ENCODE measurements at places on chromosomes 16 and 17.

DNA sequence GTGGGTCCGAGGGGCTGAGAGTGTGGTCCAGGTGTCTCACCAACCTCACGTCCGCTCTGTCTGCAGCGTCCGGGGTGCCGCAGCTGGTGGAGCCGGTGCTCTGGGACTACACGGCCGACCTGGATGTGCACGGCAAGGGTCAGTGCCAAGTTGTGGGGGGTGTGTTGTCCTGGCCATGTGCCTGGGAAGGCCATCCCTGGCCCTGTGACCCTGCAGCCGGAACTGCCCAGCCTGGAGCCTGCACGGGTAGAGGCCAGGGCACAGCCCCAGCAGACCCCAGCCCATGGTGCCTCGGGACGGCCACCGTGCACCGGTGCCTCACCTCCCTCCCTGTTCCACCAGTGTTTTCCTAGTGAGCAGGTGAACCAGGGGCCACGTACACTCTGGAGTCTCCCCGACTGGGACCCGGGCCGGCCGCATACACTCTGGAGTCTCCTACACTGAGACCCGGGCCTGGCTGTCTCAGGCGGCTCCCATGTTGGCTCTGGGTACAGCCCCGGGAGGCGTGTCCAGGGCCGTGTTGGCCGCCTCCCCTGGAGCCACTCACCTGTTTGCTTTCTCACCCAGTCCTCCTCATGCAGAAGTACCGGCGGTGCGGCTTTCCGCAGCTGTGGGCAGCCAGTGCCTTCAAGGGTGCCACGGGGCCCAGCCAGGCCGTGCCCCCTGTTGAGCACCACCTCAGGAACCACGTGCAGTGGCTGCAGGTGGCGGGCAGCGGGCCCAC lies 13.8 kb downstream of the CYBC1 start:
- DNase-seq, result no peak

DNA sequence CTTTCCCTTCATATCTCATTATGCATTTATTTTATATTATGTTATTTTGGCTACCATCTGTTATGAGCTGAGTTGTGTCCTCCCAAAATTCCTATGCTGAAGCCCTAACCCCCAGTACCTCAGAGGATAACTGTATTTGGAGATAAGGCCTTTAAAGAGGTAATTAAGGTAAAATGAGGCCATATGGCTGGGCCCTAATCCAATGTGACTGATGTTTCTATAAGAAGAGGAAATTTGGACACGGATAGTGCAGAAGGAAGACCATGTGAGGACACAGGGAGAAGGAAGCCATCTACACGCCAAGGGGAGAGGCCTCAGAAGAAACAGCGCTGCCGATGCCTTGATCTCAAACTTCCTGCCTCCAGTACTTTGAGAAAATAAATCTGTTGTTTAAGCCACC lies 557.7 kb upstream of the CDH5 start:
- DNase-seq, result no peak

DNA sequence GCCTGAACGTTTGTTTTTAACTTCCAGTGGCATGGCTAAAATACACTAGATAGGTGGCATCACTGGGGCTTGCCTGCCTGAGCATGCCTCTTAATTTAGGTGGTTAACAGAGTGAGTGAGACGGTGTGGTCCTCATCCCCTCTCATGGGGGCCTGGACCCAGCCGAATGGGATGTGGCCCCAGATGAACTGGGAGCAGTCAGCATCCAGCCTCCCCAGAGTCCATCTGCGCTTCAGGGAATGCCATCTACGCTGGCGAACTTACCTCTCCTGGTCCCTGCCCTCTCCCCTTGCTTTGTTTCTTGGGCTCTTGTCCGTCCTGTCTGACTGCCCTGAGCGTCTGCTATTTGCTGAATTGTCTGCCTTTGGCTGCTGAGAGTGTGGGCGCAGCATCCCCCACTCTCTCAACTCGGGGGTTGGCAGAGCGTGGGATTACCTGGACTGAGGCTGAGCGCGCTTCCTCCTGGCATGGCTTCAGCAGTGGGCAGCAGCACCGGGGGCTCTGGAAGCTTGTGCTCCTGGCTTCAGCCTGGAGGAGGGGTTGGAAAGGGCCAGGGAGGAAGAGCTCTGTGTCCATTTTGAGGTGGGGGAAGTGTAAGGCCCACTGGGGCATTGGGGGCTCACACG lies 2.1 kb downstream of the RAB40C start:
- DNase-seq, result no peak

- peak; percentile 90 for DNase-seq
Observed at GRCh38 chr17:60600490-60601446, 775 bp downstream of the PPM1D start.

GRCh38 chr17:12812877-12813276 lies 23.6 kb downstream of the ARHGAP44 start:
- no peak for DNase-seq

DNA sequence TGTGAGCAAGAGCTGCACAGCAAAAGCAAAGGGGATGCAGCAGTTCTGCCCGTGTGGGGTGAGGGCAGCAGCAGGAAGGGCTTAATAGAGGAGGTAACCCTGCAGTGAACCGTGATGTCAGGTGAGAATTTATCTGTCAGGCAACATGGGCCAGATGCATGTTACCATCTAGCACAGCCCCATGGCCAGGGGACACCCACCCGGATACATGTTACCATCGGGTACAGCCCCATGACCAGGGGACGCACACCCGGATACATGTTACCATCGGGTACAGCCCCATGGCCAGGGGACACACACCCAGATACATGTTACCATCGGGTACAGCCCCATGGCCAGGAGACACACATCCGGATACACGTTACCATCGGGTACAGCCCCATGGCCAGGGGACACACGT lies 99.4 kb downstream of the RBFOX3 start:
- DNase-seq, result no peak

GRCh38 chr17:882827-883585 lies 96.6 kb downstream of the NXN start:
- DNase-seq, result no peak

- DNase-seq, result no peak
Observed at GRCh38 chr17:81621494-81622130, 15.3 kb downstream of the NPLOC4 start.

GRCh38 chr16:2929693-2930092 lies 18.0 kb downstream of the FLYWCH1 start:
- no peak for DNase-seq

GRCh38 chr16:70476272-70477020 lies 22.1 kb downstream of the FCSK start:
- DNase-seq, result no peak

DNA sequence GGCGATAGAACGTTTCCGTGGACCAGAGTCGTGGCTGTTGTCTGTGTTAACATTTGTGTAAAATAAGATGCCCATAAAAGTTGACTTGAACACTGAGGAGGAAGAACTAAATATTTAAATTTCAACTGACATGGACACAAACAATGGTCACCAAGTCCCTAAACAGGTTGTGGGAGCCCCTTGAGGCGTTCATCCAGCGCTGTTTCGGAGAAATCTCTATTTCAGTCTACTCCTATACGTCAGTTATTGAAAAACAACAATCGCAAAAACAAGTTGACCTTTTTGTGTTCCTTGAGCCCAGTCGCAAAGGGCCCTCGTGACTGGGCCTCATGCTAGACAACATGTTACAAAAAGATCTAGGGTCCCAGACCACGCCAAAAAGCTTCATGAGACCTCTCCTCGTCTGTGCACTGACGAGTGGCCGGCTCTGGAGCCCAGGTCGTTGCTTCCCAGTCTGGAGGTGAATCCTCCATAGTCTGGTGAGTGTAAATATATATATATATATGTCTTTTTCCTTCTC lies 439 bp upstream of the TMEM231 start:
- no peak for DNase-seq

DNA sequence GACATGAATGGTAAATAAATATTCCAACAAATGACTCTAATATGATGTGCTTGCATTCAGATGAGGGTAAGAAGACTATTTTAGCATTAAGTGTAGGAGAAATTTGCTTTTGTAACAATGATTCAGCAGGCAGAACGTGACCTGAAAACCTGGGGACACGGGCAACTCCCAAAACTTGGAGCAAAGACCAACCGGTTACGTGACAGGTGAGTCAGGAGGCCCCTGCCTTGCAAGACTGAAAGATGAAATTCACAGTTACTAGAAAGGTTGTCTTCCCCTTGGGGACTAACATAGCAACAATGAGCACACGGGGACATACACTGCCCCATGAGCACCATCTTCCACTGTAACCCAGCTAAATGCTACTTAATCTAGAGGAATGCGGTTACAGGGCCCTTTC lies 33.5 kb upstream of the ERN1 start:
- DNase-seq, result no peak

- DNase-seq, result no peak
Observed at GRCh38 chr16:87012954-87013938, 303.9 kb downstream of the C16orf95 start.

- DNase-seq, result no peak
Observed at GRCh38 chr16:10637337-10638037, 57.1 kb upstream of the EMP2 start.

- DNase-seq, result no peak
Observed at GRCh38 chr17:47423406-47424295, 99.9 kb downstream of the EFCAB13 start.

- peak; percentile 70 for DNase-seq
Observed at GRCh38 chr17:41811549-41812380, at the start of gene P3H4. TSS of gene P3H4 (minus strand) at chr17:41811949. CDS start at chr17:41811915, 34 bp downstream.

DNA sequence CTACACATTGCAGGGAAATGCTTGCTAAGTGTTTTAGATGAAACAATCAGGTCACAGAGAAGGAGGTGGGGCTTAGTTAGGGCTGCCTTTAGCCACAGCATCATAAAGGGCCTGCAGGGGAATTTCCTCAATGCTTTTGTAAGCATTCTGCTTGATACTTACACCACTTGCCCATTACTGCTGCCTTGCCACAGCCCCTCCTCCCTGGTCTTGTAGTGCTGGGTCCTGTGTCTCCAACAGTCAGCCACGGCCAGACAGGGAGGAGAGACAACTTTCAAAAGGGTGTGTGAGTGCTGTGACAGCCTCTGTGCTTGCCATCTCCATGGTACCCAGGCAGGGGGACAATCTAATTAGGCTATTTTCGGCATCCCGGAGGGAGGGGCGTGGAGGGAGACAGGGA lies 111.2 kb downstream of the SHISA9 start:
- no peak for DNase-seq

- DNase-seq, result peak; percentile 35
Observed at GRCh38 chr16:85136213-85136701, 24.0 kb upstream of the CIBAR2 start.

DNA sequence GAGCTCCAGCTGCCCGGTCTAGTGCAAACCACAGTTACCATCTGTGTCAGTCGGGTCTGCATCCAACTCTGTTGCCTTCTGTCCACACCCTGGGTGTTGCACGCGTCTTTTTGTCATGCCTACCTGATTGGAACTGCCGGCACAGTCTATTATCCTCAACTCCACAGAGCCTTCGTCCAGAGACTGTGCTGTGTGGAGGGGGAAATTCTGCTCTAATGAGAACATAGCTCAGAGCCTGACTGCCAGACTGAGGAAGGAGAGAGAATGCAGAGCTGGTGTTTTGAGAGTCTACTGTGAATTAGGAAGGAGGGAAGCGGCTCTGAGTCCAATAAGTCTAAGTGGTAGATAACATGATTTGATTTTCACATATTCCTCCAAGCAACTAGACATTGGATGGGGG lies 68.3 kb upstream of the GPR139 start:
- no peak for DNase-seq

- no peak for DNase-seq
Observed at GRCh38 chr16:69820926-69821541, 58.9 kb downstream of the WWP2 start.

DNA sequence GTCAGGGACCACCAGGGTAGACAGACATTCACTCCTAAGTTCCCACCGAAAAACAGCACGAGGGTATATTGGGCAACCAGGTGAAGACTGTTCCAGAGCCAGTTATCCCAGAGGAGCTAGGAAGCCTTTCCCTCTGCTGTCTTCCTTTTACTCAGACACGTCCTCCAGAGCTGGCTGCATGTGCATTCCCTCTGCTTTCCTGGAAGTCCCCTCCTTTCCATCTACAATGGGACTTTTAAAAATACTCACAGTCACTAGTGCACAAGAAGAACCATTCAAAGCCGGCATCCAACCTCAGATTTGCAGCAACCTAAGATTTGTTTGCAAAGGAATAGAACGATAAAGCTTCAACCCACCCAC lies 32.5 kb upstream of the CRISPLD2 start:
- DNase-seq, result no peak

DNA sequence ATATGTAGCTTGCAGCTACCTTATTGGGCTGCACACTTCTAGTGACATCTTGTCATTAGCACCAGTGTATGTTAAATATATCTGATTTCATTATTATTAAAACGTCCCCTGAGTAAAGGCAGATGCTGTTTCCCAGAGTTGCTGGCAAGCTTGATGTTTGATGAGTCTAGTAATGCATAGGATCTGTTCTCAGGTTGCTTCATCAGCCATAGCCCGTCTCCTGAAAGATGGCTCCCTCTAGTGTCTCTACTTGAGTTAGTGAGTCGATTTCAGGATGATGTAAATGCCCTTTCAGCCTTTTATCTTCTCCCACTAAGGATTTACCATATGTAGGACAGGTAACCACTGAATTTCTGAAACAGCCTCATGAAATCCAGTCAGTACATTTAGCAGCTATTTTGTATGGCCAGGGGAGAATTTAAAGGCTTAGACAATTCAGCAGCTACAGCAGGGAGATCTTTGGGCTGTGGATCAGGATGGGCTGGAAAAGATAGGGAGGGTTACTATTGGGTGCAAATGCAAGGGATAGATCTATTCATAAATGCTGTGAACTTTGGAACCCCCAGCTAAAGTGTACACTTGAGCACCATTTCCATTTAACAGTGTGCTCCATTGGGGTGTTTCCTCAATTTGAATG lies 376.3 kb downstream of the CNTNAP4 start:
- DNase-seq, result no peak

- DNase-seq, result no peak
Observed at GRCh38 chr16:88601313-88602036, 31.3 kb downstream of the ZC3H18 start.

- DNase-seq, result peak; percentile 60
Observed at GRCh38 chr17:81285179-81285878, 9.8 kb downstream of the SLC38A10 start.

DNA sequence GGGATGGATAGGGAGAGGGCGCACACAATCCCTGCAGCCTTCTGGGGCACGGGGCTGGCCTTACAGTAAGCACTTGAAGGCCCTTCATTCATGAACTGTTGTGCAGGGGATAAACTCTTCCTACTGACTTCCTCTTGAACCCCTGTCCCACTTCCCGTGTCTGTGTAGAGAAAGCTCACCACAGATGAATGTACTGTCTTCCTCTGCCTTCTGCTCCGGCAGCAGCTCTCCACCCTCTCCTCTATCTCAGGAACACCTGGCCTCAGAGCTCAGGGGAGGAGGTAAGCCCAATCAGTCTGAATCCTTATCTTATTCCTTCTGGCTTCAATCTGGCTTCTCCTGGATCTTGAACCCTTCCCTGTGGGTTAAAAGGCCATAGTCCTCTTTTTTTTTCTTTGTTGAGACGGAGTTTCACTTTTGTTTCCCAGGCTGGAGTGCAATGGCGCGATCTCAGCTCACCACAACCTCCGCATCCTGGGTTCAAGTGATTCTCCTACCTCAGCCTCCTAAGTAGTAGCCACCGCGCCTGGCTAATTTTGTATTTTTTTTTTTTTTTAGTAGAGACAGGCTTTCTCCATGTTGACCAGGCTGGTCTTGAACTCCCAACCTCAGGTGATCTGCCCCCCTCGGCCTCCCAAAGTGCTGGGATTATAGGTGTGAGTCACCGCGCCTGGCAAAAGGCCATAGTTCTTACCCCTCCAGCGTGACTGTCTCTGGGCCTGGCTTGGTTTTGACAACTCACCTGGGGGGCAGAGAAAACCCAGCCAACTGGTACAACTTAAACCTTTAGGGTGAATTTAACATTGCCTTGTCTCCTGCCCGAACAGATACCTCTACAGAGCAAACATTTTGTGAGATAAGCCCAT lies 7.2 kb upstream of the SLC52A1 start:
- no peak for DNase-seq

- DNase-seq, result peak; percentile 73
Observed at GRCh38 chr17:16989230-16989952, 17.5 kb upstream of the TNFRSF13B start.

- no peak for DNase-seq
Observed at GRCh38 chr16:47254756-47255155, 111.0 kb upstream of the NETO2 start.

Measured in Peyer's patch (tissue), 4 donors.